ENCODE measurements at places on chromosomes 13 and 19. TPM values are rescaled to one million over a fixed set of nuclear protein-coding genes. Genes with fewer than 3 reads are reported as not detected.
A peak's percentile ranks its signal among the peaks of the same experiment; 100 is the strongest.

The FCER2 gene
- not detected for total RNA-seq

The CEACAM19 gene
- total RNA-seq, result 6.0 TPM

GRCh38 chr19:42178791-42179674 lies 38.4 kb downstream of the DEDD2 start:
- no peaks in the 10 kb centered on the region for H3K36me3 ChIP-seq
- no peak overlapping the region for H3K4me3 ChIP-seq
- H3K4me1 ChIP-seq, result peaks cover 4% of the 10 kb centered on the region
- DNase-seq, result no peak
- peaks cover 24% of the 10 kb centered on the region for H3K27me3 ChIP-seq
- no peak overlapping the region for H3K27ac ChIP-seq

DNA sequence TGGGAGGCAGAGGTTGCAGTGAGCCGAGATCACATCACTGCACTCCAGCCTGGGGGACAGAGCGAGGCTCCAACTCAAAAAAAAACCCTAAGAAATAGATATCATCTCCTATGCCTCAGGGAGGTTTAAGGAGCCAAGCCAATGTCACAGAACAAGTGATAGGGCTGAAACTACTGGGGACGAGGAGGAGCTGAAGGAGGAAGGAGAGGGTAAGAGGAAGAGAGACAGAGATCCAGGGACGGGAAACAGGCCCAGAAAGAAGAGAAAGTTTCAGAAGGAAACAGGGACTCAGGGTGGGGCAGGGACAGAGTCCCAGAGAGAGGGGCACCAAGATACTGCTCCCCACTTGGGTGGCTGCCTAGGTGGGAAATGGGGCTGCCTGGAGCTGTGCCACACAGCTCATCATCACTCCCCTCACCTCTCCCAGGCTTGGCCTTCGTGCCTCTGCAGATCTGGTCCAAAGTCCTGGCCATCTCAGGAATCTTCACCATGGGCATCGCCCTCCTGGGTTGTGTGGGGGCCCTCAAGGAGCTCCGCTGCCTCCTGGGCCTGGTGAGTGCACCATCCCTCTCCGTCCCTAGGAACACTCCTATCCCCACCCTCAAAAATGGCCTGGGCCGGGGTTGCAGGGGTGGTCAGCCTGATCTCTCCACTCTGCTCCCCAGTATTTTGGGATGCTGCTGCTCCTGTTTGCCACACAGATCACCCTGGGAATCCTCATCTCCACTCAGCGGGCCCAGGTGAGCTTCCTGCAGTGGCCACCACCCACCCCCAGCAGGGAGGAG lies 1.5 kb downstream of the CD37 start:
- H3K4me3 ChIP-seq, result no peak overlapping the region
- no peak for DNase-seq
- no peaks in the 10 kb centered on the region for H3K27me3 ChIP-seq

DNA sequence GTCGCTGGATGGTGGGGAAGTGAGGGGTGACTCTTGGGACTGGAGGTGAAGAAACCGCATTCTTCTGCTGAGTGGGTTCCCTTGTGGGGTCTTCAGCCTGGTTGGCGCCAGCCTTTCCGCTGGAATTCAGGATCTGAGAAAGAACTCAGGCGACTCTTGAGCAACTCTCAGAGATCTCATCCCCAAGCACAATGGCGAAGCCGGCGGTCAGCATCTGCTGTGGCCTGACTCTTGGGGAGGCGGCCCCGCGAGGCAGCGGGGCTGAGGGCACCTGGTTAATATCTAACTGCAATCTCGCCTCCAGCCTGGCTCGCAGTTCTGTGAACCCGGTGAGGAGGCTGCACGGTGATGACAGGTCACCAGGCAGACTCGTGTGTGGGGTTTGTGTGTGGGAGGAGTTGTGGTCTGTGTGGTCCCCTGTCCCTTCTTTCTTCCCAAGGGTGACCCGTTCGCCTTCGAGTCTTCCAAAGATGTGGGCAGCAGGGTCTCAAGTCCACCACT lies 883 bp downstream of the ZNF441 start:
- peak overlapping the region; percentile 95 for H3K27ac ChIP-seq
- H3K36me3 ChIP-seq, result no peaks in the 10 kb centered on the region
- DNase-seq, result peak; percentile 64
- H3K27me3 ChIP-seq, result no peaks in the 10 kb centered on the region
- peaks cover 5% of the 10 kb centered on the region for H3K4me1 ChIP-seq

DNA sequence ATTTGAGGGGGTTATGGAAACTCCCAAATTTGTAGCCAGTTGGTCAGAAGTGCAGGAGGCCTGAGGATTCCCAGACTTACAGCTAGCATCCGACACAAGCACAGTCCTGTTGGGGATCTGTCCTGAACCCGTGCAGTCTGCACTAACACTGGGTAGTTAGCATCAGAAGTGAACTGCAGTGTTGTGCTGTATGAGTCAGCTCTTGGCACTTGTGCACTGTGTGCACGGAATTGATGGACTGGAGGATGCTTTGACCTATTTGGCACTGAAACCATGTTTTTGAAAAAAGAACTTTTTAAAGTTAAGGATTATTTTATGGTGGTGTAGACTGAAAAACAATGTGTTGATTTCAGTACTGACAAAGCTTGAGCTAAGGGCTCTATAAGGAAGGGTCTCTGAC lies 279.0 kb downstream of the NHLRC3 start:
- no peak overlapping the region for H3K4me3 ChIP-seq
- peak; percentile 47 for DNase-seq
- H3K36me3 ChIP-seq, result no peaks in the 10 kb centered on the region
- no peak overlapping the region for H3K27ac ChIP-seq
- H3K4me1 ChIP-seq, result no peaks in the 10 kb centered on the region
- H3K27me3 ChIP-seq, result no peaks in the 10 kb centered on the region

DNA sequence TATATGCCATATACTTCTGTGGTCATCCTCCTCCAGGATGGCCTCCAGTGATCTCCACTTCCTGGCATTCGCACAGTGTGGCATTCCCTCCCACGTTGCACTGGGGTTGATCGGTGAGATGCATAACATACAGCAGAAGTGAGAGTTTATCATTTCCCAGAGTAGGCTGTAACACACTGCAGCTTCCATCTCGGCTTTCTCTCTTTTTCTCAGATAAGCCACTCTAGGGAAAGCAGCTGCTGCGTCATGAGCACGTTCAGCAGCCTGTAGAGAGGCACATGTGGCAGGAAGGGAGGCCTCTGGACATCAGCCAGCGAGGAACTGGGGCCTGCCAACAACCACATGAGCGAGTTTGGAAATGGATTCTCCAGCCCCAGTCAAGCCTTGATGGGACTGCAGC lies 807.1 kb downstream of the DIAPH3 start:
- no peaks in the 10 kb centered on the region for H3K27me3 ChIP-seq
- H3K27ac ChIP-seq, result peak overlapping the region; percentile 46
- H3K4me1 ChIP-seq, result peaks cover 10% of the 10 kb centered on the region
- no peak overlapping the region for H3K4me3 ChIP-seq
- DNase-seq, result peak; percentile 64
- H3K36me3 ChIP-seq, result no peaks in the 10 kb centered on the region

DNA sequence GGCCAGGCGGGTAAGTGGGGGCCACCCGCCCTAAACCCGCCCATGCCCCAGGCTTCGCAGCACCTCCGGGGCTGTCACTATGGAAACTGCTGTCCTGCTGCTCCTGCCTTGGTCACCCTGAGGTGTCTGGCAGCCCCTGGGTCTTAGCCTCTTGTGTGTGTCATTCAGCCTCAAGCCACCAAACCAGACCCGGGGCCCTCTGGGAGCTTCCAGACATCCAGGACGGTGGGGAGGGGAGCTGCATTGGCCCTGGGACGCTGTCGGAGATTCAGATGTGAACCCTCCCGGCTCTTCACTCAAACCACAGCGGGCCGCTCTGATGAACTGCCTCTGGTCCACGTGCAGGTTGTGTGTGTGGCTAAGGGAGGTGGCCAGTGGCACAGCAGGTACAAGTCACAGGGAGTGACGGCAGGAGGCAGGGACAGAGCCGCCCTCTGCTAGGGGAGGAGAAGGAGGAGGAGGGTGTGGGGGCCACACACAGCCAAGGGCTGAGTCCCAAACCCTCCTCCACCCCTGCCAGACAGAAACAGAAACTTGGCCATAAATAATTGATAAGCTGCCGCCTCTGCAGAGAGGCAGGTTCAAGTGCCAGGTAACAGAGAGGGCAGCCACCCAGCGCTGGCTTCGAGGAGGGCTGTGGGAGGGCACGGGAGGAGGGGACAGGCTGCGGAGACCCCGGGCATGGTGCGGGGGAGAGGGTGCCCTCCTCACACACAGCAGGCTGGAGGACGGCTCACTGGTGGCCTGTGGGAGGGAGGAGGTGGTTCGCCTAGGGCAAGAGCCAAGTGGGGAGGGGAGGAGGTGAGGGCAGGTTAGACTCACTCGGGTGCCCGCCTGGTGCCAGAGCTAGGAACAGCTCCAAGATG lies 8.0 kb downstream of the NANOS3 start:
- no peaks in the 10 kb centered on the region for H3K27me3 ChIP-seq
- no peak overlapping the region for H3K27ac ChIP-seq

DNA sequence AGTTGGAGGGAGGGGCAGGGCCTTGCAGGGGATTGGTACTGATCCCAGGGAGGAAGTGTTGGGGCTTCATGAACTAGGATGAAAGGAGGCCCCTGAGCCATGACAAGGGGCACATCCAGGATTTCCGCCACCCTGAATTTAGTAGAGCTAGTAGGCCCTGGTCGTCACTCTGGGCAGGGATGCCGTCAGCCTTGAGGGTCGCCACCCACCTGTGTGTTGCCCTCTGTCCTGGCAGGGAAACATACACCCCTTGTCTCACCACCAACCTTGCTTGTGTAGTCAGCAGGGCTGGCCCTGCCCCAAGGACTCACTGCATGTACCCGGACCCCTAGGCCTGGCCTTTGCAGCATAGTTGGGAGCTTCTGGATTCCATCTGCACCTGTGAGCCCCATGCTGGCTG lies 9.4 kb upstream of the QTRT1 start:
- H3K4me1 ChIP-seq, result peaks cover 6% of the 10 kb centered on the region
- H3K27me3 ChIP-seq, result no peaks in the 10 kb centered on the region
- no peak for DNase-seq
- H3K27ac ChIP-seq, result no peak overlapping the region

DNA sequence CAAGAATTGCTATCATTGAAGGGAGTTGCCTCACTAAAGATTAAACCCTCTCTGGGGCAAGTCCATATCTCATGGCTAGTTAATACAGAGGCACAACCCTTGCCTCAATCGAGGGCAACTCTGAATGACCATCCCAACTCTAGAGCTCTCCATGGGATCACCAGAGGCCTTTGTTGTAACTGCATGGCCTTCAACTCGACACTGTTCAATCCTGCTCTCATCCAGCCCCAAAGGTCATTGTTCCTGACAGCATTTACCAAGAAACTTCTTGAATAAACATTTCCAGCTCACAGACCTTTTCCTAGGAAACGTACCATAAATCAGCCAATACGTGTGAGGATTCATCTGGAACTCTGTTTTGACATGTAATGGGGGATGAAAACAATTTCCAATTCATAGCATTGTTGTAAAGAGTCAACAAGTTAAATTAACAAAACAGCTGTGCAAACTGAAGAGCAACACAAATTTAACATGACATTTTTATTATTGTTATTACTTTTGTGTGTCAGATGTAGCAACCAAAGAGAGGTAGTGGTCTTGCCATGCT lies 452.7 kb downstream of the SUCLA2 start:
- H3K4me1 ChIP-seq, result no peaks in the 10 kb centered on the region
- no peak overlapping the region for H3K4me3 ChIP-seq
- H3K27ac ChIP-seq, result no peak overlapping the region
- no peak for DNase-seq
- no peaks in the 10 kb centered on the region for H3K27me3 ChIP-seq

All from psoas muscle (tissue), 8 donors.